ENCODE measurements at places on chromosomes 11 and 22.

- no peak for DNase-seq
Observed at GRCh38 chr11:27118949-27119348, 78.3 kb downstream of the BBOX1 start.

DNA sequence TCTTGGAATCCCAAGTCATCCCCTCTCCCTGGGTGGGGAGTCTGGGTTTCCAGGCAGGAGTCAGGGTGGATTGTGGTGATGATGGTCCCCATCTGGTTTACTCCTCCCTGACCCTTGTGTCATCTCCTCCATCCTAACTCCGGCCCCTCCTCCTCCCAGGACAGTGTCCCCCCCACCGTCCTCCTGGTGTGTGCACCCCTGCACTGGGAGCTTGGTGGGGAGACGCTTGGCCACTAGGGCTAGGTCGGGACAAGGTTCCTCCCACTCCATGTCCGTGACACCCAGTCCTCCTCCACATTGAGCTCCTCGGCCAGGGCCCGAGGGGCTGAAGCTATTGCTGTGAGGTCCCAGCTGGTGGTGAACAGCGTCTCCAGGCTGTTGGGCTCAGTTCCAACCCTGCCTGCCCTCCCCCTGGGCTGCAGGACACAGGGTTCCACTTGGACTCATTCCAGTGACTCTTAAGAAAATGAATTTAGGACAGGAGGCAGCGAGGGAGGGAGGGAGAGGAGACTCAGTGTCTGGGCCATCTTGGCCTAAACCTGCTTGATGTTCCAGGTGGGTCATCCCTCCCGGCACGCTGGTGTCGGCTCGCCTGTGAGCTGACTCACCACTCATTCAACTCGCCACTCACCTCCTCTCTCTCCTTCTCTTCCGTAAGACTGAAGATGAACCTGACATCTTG is 433.2 kb downstream of the TBC1D22A start:
- DNase-seq, result no peak

DNA sequence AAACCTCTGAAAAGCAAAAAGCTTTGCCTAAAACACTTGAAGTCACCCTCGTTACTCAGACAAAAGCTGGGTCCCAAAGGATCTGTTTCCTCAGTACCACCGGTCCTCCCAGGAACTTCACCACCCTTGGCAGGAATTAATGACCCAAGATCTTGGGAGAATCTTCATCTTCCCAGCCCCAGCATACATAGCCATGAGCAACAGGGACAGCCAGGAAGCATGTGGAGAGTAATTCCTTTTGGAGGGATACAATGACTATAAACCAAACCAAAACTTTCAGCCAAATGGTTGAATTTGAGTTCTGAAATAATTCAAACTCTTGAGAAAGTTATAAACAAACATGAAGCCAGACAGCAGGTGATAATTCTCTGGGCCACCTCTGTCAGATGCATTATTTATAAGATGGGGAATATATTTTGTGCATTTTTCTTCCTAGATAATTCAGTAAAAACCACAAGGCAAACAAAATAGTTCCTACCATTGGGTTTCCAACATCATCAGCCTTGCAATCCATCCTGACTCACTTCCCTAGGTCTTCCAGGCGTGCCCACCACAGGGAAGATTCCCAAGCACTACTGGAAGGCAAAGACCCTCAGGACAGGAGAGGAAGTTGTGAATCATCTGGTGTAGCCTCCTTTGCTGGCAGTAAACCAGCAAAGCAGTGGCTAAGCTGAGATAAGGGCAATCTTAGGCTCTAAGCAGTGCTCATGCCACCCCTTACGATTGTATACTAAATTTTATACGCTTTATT is 71.7 kb upstream of the DRD2 start:
- DNase-seq, result peak; percentile 83

DNA sequence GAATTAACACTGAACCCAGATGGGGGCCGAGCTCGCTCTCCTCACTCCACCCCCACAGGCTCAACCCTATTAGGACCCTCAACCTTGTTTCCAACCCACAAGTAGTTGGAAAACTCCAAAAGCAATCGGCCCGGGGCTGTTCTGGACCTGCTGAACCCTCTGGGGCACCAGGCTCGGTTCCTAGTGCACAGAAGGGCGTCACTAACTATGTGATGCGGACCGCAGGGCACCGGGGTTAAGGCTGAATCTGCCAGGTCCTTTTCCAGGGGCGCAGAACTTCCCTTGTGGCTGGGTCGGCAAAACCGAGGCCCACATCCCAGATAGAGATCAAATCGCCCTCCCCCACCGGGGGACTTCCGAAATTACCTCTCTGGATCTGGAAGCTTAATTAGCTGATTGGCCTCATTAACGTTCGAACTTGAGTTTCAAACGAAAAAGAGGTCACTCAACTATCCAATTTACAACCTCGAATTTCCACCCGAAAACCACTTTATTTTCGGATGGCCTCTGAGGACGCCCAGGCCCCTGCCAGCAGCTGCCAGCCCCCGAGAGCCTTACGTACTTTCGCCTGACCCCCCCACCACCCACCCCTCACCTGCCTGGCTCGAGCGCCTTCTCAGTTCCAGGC is 1.7 kb downstream of the SHANK2 start:
- DNase-seq, result no peak

DNA sequence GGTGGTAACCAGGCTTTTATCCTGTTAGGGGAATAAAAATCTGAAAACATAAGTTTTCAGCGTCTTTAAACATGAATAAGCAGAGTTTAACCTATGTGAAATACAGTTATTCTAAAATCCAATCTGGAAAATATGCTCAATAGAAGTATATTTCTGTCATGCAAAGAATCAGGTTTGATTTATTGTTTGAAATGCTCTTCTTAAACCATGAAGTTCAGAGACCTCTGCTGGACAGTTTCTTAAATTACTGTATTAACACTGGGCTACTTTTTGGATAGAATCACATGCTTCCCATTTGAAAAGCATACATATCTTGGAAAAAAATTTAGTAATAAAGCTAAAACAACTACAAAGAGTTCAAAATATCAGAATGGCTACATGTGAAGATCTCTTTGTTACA is 25.4 kb downstream of the APIP start:
- peak; percentile 58 for DNase-seq

GRCh38 chr11:44566952-44567875 is 1.8 kb downstream of the CD82 start:
- no peak for DNase-seq

GRCh38 chr11:67197606-67198005 is 68.7 kb upstream of the GRK2 start:
- DNase-seq, result no peak

GRCh38 chr11:2655834-2656622 is 43.8 kb downstream of the KCNQ1OT1 start:
- DNase-seq, result peak; percentile 38

DNA sequence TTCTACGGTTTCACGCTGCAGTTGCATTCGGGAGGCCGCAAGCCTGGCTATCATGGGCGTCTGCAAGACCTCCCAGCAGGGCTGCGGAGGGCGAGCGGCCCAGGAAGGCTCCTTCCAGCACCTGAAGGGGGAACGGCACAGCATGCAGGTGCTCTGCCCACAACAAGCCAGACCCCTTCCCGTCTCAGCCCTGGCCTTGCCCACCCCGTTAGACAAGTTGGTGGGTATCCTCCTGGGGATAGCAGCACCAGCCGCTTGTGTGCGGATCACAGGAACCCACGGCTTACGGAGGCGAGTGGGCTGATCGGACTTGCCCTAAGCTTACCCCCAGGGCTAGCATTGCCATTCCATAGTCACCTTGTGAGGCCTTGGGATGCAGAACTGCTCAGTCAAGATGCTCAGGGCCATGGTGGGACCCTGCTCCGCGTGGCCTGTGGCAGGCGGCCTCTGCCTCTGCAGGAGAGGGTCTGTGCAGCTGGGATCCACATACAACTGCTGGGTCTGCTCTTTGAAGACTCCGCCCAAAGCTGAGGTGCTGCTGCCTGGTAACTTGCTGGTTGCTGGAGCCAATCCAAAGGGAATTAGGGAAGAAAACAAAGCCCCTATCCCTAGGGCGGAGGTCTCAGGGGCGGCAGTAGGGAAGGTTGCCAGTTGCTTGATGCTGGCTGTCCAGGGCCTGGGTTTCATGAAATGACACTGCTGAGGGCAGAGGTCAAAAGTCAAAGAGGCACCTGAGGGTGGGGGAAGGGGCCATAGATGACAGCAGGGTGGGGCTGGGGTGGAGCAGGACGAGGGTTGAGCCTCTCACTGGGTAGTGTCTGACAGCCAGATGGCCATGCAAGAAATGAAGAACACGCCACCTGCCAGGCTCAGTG is 1.4 kb upstream of the OSBPL5 start:
- DNase-seq, result no peak

DNA sequence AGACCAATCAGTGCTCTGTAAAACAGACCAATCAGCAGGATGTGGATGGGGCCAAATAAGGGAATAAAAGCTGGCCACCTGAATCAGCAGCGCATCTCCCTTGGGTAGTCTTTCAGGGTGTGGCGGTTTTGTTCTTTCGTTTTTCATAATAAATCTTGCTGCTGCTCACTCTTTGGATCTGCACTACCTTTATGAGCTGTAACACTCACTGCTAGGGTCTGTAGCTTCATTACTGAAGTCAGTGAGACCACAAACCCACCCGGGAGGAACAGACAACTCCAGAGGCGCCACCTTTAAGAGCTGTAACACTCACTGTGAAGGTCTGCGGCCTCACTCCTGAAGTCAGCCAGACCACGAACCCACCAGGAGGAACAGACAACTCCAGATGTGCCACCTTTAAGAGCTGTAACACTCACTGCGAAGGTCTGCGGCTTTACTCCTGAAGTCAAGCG is 175.5 kb upstream of the PDGFD start:
- DNase-seq, result no peak

GRCh38 chr11:64766881-64767280 is 7.1 kb upstream of the PYGM start:
- no peak for DNase-seq

DNA sequence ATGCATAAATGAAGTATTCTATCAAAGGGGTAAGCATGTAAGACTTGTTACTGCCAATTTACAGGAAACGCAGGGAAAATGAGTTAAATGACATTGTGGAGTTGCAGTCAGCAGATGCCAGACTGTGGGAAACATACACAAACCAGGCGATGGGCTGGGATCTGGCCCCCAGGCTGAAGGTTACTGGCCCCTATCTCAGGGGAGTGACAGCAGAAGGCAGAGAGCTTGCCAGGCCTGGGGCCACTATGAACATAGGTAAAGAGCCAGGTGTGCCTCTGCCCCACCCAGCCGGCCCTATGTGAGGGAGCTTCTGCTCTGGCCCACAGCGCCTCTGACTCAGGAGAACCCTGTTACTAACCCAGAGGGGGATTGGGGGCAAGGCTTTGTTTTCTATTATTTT is 26.1 kb upstream of the SLC25A1 start:
- DNase-seq, result no peak

- DNase-seq, result no peak
Observed at GRCh38 chr22:32828150-32828549, 26.6 kb downstream of the TIMP3 start.

GRCh38 chr11:119673759-119674336 is 55.2 kb downstream of the NECTIN1 start:
- DNase-seq, result no peak

Data from astrocyte of the spinal cord (primary cell).